CD8-positive, alpha-beta memory T cell (primary cell): ENCODE measurements at places on chromosomes 2 and 18. TPM values are rescaled to one million over a fixed set of nuclear protein-coding genes. Genes with fewer than 3 reads are reported as not detected.

DNA sequence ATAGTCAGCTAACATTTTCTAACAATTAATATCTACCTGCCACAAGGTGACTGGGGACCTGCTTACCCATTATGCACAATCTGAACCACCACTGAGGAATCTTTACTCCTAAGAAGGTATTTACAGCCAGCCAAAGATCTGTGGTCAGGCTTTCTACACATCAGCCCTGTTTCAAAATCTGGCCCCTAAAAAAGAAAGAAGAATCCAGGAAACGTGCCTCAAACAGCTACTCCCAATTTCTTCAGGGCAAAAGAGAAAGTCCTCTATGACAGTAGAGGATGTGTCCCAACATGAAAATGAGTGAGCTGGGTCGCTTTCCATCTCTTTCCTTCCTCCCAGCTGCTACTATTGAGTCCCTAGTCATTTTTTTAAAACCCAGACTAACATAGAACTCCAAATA, 79.5 kb downstream of the EPB41L3 start:
- DNase-seq, result no peak

- no peak for DNase-seq
Observed at GRCh38 chr2:207734636-207735512, 23.4 kb downstream of the CCNYL1 start.

DNA sequence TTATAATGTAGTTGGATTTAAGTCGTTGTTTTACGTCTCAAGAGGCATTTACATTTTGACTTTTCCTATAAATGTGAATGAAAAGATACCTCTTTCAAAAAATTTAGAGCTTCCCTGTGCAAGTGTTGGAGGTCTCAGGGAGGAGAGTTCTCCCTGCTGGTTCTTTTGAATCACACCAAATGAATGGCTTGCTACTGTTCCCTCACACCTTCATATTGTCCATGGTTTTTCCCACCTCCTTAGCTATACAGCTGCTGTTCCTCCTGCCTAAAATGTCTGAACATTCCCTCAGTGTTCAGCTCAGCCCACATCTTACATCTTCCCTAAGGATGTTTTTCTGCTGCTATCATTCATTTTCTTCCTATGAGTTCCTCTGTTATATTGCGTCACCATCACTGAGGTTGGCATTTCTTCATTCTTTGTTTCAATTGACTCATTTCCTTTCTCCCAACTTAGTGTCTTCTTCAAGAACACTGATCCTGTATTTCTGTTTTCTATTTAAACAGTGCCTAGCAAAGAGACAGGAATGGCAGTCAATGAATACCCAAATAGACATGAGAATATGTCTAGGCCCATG, 46.0 kb downstream of the COX7A2L start:
- DNase-seq, result no peak

SUPT7L gene
- 31.1 TPM for total RNA-seq

TBR1 gene
- not detected for total RNA-seq

MAP3K19 gene
- total RNA-seq, result not detected
